HT-29 (cell line): ENCODE measurements at places on chromosomes 16 and 17.

- peak; percentile 86 for DNase-seq
Observed at GRCh38 chr16:46908540-46909372, 24.6 kb downstream of the GPT2 start.

DNA sequence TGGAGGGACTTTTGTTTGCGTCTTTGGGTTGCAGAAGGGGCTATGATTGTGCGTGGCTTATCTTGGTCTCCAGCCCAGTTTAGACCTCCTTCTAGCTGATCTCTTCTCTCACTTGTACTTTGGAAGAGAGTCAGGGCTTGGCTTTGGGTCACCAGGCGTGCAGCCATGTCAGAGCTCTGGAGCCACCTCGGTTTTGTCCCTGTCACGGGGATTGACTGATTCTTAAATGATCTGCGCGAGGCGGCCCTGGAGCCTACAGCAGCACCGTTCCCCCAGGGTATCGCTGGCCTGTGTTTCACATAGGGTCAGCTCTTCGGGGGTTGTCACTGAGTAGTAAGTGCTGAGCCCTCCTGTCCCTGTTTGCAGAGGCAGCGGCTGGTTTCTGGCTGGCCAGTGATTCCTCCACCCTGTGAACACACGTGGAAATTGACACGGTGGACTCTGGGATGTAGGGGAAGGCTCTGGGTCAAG lies 209.8 kb upstream of the CHMP6 start:
- no peak for DNase-seq

- DNase-seq, result peak; percentile 24
Observed at GRCh38 chr16:50747207-50747956, 5.5 kb downstream of the CYLD start.

DNA sequence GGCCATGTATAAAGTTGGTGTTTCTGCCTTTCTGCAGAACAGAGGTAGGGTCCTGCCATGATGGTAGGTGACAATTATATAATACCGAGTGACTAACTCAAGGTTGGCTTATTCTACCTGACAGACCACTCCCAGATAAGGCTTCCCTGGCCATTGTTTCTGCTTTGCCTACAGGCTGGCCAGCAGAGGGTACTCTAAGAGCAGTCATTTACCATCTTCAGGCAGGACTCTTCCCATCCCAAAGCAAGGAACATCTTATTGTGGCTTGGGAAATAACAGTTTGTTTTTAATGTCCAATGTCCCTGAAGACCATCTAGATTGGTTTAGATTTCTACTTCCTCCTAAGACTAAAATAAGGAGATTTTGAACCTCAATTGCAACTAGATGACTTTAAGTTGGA lies 74.1 kb downstream of the SNX11 start:
- peak; percentile 52 for DNase-seq

DNA sequence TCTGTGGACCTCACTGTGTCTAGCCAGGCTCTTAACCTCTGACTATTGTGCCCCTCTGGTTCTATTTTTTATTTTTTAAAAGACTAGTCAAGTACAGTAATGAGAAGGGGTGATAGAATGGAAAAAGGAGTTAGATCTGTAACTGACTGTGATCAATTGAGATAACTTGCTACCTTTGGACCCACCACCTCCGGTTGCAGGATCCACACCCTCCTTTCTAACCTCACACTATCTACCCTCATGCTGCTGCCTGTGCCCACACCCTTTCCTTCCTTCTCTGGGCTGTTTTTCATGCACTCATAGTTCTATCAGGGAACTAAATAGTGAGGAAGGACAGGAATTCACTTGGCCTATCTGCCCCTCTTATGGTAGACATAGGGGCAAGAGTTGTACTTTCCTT lies 172.3 kb downstream of the KATNIP start:
- no peak for DNase-seq

DNA sequence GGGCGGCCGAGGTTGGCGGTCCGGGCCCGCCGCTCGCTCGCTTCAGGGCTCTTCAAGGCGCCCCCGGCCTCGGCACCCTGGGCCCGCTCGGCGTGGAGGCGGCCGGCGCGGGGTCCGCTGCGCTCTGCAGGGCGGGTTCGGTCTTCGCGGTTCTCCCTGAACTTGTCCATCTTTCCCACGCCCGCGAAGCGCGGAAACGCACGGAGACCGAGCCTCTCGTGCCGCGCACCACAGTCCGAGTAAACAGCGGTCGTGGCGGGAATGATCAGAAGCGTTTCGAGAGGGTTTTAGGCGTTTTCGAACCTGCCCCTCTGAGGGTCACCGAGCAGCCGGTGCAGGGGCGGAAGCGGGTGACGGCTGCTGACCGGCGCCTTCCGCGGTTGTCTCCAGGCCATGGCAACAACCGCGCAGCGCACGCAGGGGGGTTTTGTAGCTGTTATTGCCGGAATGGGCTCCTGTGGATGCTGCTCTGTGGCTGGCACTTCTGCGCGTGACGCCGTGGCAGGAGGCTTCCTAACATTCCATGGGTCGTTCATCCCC lies 414 bp downstream of the NARF start:
- DNase-seq, result peak; percentile 29

- DNase-seq, result no peak
Observed at GRCh38 chr16:81458149-81458669, 13.6 kb downstream of the CMIP start.

GRCh38 chr16:57533431-57534336 lies 2.7 kb downstream of the CCDC102A start:
- DNase-seq, result peak; percentile 44

- no peak for DNase-seq
Observed at GRCh38 chr16:30046178-30046577, 15.1 kb upstream of the TLCD3B start.

DNA sequence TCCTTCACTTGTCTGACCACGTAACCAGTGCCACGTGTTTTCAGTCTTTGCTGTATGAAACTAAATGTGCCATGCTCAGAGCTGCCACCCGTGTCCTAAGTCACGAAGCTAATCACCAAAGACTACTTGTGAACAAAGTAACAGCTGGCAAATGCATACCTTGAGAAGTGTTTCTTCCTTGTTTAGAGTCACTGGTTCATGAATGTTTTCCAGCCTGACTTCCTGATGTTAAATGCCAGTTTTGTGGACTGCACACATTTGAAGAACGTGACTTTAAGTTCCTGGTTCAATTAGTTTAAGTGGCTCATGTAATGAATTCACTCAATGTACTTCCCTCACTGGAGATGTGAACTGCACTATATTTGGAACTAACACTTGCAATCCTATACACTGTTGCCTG lies 19.9 kb upstream of the KPNB1 start:
- no peak for DNase-seq

- DNase-seq, result peak; percentile 77
Observed at GRCh38 chr17:64081802-64082799, 47.8 kb downstream of the ERN1 start.

DNA sequence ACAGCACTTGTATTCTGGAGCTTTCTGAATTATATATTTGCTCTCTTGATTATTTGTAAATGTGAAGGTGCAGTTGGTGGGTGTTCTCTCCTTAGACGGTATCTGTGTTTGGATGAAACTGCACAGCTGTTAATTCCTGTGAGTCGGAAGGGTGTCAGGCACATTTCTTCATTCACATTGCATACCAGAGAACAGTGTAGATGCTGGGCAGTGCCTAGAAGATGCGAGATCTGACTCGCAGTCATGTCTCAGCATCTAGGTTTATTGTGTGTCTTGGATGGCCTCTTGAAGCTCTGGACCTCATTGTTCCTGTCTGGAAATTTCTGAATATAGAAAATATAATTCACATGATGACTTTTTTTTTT lies 61.2 kb downstream of the CLEC16A start:
- no peak for DNase-seq

- peak; percentile 48 for DNase-seq
Observed at GRCh38 chr16:22369221-22369811, 5.1 kb downstream of the CDR2 start.

- DNase-seq, result peak; percentile 49
Observed at GRCh38 chr17:45857977-45858708, 13.5 kb downstream of the SPPL2C start.

GRCh38 chr16:55868980-55869379 lies 6.2 kb downstream of the CES5A start:
- DNase-seq, result no peak

- DNase-seq, result no peak
Observed at GRCh38 chr16:84583995-84584394, 33.9 kb downstream of the COTL1 start.

DNA sequence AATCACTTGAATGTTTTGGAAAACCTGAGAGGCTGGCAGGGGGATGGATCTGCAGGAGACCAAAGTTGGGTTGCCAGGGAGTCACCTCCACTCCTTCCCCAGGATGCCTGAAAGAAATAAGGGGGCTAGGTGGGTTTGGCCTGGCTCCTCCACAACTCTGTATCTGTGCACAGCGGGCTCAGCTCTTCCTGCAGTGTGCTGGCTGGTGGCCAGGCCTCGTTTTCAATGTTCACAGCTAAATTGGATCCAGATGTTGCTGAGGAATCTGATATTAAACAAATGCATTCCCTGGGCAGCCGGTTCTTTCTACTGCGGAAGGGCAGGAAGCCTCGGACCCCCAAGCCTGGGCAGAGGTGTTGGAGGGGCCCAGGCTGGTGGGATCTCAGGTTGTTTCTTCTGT lies 106.2 kb downstream of the N4BP1 start:
- DNase-seq, result no peak

- DNase-seq, result no peak
Observed at GRCh38 chr17:14196377-14196997, 40.2 kb downstream of the CDRT15 start.

DNA sequence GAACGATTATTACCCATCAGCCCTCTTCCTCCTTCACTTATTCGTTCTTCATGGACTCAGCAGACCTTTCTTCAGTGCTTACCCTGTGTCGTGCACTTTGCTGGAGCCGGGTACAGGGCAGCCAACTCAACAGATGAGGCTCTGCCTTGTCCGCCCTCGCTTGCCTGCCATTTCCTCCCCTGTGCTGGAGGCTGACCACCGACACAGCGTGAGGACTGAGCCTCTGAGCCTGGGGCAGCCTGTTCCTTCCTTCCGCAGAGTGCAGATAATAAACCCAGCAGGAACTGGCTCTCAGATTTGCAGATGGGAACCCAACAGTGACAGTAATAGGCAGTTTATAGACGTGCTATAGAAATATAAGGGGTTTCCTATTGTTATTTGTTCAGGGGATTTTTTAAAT lies 7.0 kb upstream of the SLC39A11 start:
- DNase-seq, result no peak

DNA sequence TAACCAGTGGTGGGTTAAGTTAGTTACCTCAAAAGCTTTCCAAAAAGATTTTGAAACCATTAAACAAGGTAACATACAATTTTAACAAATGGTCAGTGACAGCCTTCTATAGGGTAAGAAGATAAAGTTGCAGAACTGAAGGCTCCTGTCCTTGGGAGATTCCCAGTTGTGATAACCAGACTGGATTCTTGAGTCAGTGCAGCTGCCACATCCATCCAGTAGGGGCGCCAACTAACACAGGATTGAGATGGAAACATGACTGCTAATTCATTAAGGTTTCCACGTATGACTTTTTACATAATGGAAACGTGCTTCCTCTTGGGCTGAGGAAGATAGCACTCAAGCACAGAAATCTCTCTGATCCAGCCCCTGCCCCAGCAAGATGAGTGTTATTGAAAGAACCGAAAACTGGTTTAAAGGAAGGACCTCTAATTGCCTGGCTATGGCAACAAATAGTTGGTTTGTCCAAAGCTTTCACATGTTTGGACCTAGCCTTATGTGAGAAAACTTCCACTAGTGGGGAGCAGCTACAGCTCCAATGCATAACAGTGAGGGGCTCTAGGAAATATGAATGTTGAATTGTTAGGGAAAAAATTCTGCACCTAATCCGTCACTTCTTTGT lies 269.8 kb upstream of the MYOCD start:
- peak; percentile 55 for DNase-seq

DNA sequence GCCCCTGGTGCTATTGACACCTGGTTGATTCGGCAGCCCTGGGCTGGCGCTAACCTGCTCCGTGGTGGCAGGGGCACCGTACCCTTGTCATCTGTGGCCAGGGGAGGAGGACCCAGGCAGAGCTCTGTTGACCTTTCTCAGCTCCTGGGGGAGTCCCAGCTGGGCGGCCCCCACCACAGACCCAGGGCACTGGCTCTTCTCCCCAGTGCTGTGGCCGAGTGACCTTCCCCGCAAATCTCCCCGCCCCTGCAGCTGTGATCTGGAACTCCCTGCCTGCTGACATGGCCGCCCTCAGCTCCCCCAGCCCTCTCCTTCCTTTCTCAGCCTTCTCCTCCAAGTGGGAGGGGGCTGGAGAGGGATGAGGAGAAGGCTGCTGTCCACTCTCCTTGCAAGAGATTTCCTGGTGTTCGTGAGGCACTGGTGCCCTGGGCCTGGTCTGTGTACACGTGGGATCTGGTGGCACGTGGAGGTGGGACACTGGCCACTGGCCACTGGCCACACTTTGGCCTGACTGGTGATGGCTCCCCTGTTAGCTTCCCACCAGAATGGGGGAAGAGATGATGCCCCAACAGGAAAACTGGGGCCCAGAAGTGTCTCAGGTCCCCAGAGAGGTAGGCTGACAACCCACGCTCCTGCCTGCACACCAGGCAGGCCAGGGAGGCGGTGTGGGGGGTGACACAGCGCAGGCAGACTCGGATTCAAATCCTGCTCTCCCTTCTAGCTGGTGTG lies 8.2 kb downstream of the FMNL1 start:
- no peak for DNase-seq

DNA sequence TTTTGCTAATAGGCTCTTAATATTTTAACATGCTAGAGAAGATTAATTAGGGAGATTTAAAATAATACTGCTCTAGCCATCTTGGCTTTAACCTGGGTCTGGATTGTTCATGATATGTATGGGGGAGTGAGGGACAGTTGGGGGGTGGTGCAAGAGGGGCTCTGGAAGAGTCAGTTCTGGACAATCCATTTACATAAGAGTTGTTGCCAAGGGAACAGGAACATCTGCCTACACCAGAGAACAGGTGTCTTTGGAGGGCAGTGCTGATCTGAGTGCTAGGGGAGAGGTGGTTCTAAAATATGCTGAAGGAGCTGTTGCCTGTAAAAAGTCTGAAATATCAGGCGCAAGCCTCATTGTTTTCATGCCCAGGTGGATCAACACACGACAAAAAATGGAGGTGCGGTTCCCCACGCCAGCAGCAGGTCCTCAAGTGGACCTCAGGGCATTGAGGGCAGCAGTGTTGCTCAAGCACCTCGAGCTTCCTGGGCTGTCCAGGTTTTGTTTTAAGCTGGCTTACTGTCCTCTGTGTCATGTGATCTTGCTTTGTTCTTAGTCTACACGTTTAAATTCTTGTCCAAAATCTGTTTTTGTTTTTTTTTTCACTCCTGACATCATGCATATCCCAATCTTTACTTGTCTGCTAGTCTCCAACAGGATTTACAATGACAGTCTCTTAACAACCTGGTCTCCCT lies 25.4 kb upstream of the WSB1 start:
- no peak for DNase-seq

- no peak for DNase-seq
Observed at GRCh38 chr16:67406111-67406971, 9.9 kb downstream of the ZDHHC1 start.

GRCh38 chr16:72427051-72427782 lies 255.3 kb upstream of the PMFBP1 start:
- no peak for DNase-seq
